Stimulated activated CD8-positive, alpha-beta memory T cell treated with anti-CD3 and anti-CD28 coated beads, Interleukin-12 subunit alpha, Interleukin-12 subunit beta, amount 100 ng/mL, for 4 hours (primary cell): ENCODE measurements at places on chromosomes 16 and 17.

GRCh38 chr17:16468428-16468992 lies 23.5 kb downstream of the LRRC75A start:
- no peak for DNase-seq

DNA sequence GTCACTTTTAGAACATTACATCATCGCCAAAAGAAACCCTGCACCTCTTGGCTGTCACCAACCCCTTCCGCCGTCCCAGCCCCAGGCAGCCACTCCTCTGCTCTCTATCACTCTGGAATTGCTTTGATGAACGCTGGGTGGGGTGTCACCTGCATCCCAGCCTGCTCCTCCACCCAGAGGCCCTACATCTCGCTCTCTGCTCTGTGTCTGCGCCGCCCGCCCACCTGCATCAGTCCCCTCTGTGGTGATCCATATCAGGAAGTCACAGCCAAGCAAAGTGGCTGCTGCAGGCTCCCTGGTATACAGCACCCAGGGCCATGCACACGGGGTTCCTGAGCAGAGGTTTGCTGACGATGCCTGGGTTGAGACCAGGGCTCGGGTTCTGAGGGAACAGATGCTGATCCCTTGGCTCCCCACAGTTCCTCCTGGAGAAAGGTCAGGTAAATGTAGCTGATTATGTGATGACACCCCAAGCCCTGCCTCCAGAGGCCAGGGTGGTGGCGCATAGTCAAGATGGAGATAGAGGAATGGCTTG lies 30.8 kb downstream of the MPRIP start:
- no peak for DNase-seq

DNA sequence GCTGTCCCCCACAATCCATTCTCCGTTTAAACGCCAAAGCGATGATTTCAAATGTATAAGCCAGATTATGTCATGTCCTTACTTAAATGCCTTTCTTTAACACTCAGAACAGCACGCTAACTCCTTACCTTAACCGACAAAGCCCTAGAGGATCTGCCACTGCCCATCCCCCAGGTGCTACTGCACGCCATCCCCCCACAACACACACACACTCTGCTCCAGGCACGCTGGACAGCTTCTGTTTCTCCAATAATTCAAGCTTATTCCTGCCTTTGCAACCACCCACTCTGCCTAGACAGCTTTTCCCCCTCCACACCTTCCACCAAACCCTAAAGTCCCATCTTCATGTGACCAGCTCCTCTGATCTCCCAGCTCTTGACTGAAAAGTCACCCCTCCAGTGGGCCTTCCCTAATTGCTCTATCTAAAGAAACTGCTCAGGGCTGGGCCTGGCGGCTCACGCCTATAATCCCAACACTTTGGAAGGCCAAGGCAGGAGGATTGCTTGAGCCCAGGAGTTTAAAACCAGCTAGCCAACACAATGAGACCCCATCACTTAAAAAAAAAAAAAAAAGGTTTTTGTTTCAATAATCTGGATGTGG lies 38.9 kb upstream of the RPL38 start:
- no peak for DNase-seq

GRCh38 chr16:75750528-75750927 lies 24.2 kb upstream of the CPHXL start:
- DNase-seq, result no peak

DNA sequence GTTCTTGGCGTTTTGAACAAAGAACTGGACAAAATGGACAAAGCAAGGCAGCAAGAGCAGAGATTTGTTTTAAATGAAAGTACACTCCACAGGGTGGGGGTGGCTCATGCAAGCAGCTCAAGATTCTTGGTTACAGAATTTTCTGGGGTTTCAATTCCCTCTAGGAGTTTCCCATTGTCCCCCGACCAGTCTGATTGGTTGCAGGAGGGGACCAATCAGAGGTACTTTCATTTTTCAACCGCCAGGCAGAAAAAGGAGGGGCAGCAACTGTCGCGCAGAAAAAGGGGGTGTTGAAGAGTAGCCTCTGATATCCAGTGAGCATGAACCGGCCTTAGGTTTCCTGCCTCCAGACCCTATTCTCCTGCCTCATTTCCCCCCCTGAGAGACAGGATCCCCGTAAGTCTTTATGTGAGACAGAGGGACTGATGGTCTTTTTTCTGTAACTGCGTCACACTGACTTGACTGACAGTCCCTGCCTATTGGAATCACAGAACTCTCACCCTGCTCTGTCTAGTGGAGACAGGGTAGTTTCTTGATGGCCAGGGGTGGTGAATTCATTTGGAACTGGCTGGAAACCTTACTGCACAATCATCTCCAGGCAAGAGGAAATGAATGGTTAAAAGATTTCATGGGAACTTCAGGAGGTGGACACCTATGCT lies 59.4 kb upstream of the ALOX12 start:
- no peak for DNase-seq

GRCh38 chr16:23757937-23758619 lies 3.3 kb downstream of the CHP2 start:
- DNase-seq, result no peak

GRCh38 chr17:8762012-8762411 lies 3.7 kb upstream of the SPDYE4 start:
- DNase-seq, result no peak

GRCh38 chr17:70053241-70054234 lies 21.5 kb upstream of the KCNJ16 start:
- DNase-seq, result no peak
